Left colon (tissue), 2 donors: ENCODE measurements at places on chromosomes 3 and 15. TPM values are rescaled to one million over a fixed set of nuclear protein-coding genes. Genes with fewer than 3 reads are reported as not detected.
A peak's percentile ranks its signal among the peaks of the same experiment; 100 is the strongest.

- DNase-seq, result no peak
Measured at GRCh38 chr3:179082416-179082815, 10.8 kb upstream of the ZMAT3 start.

DNA sequence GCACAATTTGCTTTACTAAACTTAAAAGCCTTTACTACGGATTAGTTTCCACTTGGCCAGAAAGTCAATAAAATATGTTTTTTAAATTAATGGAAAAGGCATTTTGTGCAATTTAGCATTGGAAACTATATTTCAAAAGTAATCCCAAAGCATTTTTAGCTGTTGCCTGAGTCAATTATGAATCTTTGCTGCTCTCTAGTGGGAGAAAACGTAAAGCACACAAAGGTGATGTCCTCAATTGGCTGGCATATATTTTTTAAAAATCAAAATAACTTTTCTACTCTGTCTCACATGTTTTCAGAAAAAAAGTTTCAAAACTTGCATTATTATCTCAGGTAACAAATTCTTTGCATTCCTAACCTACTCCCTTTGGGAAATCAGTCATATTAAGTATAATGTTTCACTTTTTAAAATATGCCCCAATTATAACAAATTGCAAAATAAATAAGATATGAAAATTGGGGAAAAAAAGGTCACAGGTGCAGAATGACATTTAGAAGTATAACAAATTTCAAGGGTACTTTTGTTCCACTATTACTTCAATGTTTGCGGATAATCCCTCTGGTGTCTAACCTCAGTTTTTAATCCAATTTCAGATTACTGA, 47.2 kb upstream of the TEX55 start:
- DNase-seq, result no peak

DNA sequence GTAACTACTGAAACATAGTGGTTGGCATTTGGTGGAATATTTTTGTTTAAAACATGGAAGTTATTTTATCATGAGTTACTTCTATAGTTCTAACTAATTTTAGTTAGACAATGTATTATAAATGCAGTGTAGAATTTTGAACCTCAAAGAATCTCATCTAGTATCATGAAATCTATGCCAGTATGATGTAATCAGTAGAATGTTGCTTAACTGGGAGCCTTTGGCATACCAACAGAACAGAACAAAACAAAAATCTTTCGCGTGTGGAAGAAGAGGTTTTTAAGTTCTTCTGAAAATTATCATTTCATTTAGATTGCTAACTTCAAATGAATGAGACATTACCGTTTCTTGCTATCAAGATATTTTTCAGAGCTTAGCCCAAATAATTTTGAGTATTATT, 98.4 kb upstream of the LRRFIP2 start:
- no peak for DNase-seq

- DNase-seq, result no peak
Measured at GRCh38 chr3:157274644-157275137, 114.7 kb upstream of the CCNL1 start.

- DNase-seq, result no peak
Measured at GRCh38 chr3:152970851-152971250, 135.9 kb downstream of the P2RY1 start.

DNA sequence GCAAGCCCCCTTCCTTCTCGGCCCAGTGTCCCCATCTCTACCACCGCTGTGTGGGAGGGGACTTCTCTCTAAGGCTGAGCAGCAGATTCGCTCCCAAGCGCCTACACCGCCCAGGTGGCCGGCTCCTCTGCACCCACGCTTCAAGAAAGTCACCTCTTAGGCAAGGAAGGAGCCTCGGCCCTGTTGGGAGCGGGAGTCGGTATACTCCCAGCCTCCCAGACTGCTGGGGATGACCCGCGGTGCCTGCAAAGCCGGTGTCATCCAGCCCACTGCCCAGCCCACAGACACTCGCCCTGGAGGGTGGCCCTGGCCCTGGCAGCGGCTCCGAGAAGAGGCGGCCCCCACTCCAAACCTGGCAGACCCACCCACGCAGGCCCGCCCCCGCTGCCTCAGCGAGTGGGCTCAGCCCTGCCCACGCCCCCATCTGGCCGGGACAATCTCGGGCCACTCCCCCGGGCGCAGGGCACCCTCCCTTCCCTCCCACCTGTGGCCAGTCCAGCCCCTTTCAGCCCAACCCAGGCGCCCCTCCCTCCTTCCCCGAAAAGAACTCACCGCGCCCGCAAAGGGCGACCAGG, 396 bp downstream of the CHRNB4 start:
- peak; percentile 38 for DNase-seq

GRCh38 chr3:29655015-29655747, 374.3 kb downstream of the RBMS3 start:
- DNase-seq, result no peak

DNA sequence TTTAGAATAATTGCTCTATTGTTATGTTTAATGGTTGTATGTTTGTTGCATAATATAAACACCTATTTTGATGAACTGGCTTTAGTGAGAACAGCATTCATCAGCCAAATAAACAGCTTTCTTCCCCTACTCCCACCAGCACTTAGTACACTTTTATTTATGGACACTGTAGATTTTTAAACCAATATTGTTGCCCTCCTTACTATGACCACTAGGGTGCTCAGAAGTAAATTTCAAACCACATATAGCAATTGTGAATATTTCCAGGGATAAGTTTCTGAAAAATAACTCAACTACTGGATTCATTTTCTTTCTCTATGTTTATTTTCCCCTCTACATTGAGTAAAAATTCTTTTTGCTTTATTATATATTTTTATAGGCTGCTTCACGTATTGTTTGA, 84.7 kb upstream of the PTX3 start:
- no peak for DNase-seq

- DNase-seq, result no peak
Measured at GRCh38 chr3:194787650-194788049, 102.0 kb downstream of the FAM43A start.

DNA sequence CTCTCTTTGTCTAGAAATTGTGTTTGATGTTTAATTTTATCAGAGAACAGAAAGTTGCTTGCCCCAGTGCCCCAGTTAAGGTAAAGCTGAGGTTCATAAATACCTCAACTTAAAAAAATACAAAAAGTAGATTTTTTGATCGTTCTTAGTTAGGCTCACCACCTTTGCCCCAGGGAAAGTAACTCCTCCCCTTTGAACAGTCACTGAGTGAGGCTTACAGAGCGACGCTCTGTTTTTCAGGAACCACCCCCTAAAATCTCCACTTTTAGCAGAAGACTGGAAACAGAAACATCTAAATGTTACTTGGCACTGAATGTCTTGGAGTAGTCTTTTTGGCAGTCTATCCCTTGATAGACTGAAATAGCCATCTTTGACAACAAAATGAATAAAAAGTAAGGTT, 24.9 kb downstream of the BLM start:
- no peak for DNase-seq

- DNase-seq, result no peak
Measured at GRCh38 chr3:150421256-150421655, 13.2 kb downstream of the TSC22D2 start.

- no peak for DNase-seq
Measured at GRCh38 chr3:184359610-184360009, 1.8 kb downstream of the CLCN2 start.

- DNase-seq, result no peak
Measured at GRCh38 chr15:92184142-92184541, 209.5 kb upstream of the ST8SIA2 start.

DNA sequence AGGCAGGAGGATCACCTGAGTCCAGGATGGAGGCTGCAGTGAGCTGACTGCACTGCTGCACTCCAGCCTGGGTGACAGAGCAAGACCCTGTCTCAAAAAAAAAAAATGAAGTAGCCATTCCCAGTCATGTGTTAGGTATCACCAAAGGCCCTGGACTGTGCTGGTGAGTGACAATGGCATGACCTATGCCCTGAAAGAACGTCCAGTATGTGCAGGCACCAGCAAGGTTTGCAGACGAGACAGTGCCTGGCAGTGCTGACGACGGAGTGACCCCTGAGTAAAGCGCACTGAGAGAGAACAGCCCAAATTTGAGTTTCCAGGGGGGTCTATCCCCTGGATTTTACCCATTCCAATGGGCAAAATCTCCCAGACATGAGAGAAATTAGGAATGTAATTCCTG, 45.2 kb downstream of the RBPMS2 start:
- DNase-seq, result no peak

DNA sequence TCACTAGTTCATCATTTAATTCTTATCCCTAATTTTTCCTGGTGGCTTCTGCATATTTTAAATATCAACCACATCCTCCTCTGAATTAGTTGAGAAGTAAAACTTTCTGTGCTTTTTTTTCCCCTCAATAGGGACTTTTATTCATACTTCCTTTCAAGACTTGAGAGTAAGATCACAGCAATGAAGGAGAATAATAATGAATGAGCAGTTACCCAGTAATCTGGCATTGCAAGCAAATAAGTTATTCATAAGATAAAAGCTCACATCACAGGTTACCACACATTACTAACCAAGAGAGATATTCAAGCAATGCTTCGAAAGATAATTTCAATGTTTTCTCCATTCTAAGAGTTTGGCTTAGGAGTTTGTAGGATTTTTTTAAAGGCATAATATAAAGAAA, 50.3 kb downstream of the BTLA start:
- DNase-seq, result no peak

DNA sequence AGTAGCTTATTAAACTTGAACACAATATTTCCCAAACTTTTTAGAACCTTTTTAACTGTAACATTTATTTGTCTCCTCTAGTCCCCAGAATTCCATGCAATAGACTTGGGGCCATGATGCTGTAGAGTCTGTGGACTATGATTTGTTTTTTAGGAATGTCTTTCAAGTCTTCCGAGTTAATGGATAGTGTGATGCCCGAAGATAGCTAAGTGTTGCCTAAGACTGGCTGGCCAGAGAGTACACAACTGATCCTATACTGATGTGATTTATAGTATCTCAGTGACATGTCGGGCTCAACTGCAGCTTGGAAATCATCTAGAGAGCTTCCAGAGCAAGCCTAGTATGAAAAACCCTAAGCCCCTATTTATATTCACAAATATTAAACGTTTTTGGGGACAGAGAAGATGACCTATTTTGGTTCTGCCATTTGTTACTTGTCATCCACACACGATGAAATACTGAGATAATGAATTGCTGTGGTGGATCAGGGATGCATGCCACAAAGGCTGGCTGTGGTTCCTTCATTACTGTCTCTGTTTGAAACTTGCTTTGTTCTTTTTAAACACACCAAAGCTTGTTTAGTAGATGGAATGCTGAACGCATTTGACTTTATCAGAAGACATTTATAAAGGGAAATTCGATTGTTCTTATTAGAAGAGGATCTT, 507.4 kb downstream of the TAFA4 start:
- DNase-seq, result no peak

DNA sequence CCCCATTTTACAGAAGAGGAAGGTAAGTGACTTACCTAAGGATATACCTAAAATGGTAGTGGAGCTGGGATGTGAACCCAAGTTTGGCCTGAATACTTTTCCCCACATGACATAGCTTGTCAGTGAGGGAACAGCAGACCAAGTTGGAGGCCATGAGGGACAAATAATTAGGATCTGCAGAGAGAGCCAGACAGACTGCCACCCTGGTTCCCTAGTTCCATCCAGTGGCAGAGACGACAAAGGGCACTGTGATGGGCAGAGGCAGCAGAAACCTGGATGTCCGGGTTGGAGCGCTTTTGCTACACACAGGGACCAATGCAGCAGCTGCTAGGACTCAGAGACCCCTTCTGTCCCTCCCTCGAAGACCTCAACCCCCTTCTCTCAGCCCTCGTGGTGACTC, 1.2 kb downstream of the CPLX3 start:
- no peak for DNase-seq

DNA sequence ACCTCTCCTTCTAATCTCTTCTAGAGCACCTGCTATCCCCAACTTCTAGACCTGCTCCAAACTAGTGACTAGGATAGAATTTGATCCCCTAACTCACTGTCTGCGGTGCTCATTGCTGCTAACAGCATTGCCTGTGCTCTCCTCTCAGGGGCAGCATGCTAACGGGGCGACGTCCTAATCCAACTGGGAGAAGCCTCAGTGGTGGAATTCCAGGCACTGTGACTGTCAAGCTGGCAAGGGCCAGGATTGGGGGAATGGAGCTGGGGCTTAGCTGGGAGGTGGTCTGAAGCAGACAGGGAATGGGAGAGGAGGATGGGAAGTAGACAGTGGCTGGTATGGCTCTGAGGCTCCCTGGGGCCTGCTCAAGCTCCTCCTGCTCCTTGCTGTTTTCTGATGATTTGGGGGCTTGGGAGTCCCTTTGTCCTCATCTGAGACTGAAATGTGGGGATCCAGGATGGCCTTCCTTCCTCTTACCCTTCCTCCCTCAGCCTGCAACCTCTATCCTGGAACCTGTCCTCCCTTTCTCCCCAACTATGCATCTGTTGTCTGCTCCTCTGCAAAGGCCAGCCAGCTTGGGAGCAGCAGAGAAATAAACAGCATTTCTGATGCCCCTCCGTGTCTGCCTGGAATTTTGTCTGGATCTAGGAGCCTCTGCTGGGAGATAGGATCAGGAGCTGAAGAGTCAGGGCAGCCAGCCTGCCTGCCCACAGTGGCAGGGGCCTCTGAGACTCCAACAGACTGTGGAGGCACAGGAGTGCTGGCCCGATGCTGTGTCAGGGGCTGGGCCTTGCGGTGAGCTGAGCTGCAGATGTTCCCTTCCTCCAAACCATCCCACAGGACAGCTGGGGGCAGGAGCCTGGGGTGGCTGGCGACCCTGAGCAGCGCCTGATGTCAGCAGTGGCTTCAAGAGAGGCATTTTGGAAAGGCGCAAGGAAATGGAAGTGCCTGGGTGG, 3.0 kb downstream of the ISLR start:
- peak; percentile 9 for DNase-seq

DNA sequence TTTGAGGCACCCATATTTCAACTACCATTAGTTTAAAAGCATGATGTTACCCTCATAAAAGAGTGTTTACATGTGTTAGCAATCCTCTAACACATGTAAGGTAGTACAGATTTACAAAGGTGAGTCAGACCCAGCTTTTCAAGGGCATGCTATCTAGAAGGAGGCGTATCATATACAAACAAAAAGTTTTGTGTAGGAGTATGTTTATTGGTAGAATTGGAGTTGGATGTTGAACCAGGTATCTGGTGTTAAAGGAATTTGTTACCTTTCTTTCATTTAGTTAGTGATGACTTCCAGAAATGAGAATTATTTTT, 2.4 kb downstream of the HACD3 start:
- no peak for DNase-seq

- DNase-seq, result peak; percentile 41
Measured at GRCh38 chr3:44198284-44199269, 43.1 kb upstream of the TOPAZ1 start.

- DNase-seq, result no peak
Measured at GRCh38 chr15:70181626-70182255, 84.0 kb upstream of the TLE3 start.

- no peak for DNase-seq
Measured at GRCh38 chr15:97747342-97747741, 213.2 kb upstream of the ARRDC4 start.

The GPR149 gene
- not detected for total RNA-seq

The KNSTRN gene
- total RNA-seq, result 10.8 TPM

The ICE2 gene
- 29.2 TPM for total RNA-seq

The NANOGP8 gene
- total RNA-seq, result not detected

The EFCAB12 gene
- total RNA-seq, result 0.58 TPM

The MEIS2 gene
- total RNA-seq, result 11.3 TPM

The TNIK gene
- 30.5 TPM for total RNA-seq

The SHF gene
- 8.3 TPM for total RNA-seq

The ITPKA gene
- 50.9 TPM for total RNA-seq

The FGD5 gene
- 9.8 TPM for total RNA-seq

The CCDC54 gene
- total RNA-seq, result not detected

The RTP2 gene
- total RNA-seq, result not detected
